Activated CD8-positive, alpha-beta memory T cell treated with anti-CD3 and anti-CD28 coated beads for 1 hour (primary cell): ENCODE measurements at places on chromosomes 7 and 10.

DNA sequence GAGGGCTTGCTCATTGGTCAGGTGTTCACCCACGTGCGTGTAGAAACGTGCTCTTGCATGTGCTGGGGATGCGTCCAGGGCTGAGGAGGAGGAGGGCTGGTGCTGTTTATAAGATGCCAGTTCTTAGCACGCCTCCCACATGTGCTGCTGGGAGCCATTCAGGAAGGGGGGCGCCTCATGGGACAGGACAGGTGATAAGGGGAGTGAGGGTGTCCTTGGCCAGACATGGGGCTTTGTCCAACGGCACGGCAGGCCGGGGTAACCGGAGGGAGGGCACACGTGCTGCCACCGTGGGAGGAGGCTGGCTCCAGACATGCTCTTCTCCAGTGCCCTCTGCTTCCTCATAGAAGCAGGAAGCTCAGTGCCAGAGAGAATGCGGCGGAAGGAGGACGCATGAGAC, 150.0 kb downstream of the ZMYND11 start:
- DNase-seq: no peak

DNA sequence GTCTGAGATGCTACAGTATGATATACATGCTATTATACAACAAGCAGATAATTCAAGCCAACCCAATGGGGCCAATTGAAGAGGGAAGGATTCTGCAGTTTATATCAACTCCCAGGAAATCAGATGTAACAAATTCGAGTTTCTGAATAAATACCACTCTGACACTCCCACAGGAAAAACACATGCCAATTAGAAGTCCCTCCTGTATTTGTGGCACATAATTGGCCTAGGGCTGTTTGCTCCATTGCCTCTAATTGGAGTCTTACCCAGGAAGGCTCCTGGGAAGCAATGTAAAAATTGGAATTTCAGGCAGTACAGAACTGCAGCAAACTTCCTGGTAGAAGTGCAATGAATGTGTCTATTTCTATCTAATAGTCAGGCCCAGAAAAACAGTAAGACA, 4.7 kb downstream of the PPA1 start:
- no peak for DNase-seq

DNA sequence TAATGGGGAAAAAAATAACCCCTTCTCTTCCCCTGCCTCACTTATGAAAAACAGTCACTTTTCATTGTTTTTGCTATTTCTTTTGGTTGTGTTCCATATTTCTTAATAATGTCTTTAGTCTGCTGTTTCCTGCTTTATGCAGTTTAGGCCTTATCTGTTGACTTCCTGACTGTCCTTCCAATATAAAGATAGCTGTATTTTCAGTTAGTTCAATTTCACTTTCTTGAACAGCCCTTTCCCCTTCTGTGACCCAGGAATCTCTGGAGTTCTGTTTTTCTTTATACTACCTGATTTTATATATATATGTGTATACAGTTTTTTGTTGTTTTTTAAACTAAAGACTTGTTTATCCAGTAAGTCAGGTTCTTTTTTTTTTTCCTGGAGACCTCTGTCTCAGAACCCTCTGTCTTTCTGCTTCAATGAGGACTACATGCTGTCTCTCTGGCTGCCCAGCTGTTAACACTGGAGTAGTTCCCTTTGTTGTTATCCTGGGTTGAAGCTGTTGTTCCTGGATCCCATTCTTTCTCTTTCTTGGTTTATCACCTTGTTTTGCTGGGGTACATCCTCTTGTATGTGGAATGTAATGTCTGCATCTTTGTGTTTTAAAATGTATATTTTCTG, 87.2 kb downstream of the GSDME start:
- no peak for DNase-seq

DNA sequence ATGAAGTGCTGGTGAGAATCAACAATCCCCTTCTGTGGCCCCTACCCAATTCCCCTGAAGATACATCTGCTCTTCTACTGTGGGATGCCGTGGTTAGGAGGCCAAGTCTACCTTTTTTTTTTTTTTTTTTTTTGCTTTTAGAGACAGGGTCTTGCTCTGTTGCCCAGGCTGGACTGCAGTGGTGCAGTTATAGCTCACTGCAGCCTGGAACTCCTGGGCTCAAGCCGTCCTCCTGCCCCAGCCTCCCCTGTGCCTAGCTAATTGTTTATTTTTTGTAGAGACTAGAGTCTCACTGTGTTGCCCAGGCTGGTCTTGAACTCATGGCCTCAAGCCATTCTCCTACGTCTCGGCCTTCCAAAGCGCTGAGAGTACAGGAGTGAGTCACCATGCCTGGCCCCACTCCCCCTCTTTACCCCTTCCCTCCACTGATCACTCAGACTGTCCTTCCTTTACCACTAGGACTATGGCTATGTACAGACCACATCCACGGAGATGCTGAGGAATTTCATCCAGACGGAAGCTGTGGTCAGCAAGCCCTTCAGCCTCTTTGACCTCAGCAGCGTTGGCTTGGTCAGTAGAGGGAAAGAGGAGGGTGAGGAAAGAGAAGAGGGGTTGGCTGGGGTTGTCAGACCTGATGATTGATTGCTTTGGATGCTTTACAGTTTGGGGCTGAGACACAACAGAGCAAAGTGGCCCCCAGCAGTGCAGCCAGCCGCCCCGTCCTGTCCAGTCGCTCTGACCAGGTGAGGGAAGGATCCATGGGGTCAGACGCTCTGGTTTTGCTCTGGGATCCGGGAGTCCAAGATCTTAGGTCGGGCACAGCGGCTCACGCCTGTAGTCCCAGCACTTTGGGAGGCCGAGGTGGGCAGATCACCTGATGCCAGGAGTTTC, 1.8 kb downstream of the AP4M1 start:
- no peak for DNase-seq

DNA sequence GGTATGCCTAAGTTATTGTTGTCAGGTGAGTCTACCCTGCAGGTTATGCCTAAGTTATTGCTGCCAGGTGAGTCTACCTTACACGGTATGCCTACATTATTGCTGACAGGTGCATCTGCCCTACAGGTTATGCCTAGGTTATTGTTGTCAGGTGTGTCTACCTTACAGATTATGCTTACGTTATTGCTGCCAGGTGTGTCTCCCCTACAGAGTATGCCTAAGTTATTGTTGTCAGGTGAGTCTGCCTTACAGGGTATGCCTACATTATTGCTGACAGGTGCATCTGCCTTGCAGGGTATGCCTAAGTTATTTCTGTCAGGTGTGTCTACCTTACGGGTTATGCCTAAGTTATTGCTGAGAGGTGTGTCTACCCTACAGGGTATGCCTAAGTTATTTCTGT, 64.2 kb downstream of the AKR1C4 start:
- DNase-seq: no peak

DNA sequence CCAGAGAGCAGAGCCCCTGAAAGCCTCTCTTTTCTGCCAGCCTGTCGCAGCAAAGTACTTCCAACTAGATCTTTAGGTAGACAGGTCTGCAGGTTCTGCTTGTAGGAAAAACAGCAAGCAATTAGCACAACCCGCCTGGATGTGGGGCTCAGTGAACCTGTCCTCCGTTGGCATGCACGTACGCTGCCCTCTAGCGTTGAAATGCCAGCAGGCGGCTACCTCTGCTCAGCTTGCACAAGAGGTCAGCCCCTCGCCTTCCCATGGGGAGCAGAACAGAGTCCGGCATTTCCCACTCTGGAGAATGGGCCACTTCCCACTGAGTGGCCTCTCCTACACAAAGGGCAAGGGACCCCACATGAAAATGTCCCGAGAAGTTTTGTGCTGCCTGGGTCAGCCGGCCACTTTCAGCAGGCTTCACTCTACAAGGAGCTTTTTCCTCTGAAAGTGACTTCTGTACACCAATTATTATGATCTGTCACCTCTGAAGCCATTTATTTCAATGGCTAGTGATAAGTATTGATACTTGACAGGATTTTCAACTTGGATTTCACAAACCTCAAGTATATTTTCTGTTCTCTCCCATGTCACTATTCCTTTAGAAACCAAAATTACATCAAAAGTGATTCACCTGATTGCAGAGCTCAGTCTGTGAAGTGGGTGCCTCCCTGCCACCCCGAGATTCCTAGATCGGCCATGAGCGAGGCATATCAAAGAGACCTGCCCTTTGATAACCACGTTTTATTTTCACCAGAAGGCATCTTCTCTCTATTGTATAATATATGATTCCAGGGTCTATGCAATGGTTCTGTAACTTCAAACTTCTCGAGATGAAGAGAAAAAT, 56.7 kb downstream of the JCAD start:
- peak; percentile 23 for DNase-seq
